ENCODE measurements at places on chromosomes 2 and 18.

GRCh38 chr2:75675908-75676307 lies 29.3 kb downstream of the MRPL19 start:
- no peak for DNase-seq

- DNase-seq, result no peak
Observed at GRCh38 chr2:176535467-176536113, 266.3 kb downstream of the MTX2 start.

DNA sequence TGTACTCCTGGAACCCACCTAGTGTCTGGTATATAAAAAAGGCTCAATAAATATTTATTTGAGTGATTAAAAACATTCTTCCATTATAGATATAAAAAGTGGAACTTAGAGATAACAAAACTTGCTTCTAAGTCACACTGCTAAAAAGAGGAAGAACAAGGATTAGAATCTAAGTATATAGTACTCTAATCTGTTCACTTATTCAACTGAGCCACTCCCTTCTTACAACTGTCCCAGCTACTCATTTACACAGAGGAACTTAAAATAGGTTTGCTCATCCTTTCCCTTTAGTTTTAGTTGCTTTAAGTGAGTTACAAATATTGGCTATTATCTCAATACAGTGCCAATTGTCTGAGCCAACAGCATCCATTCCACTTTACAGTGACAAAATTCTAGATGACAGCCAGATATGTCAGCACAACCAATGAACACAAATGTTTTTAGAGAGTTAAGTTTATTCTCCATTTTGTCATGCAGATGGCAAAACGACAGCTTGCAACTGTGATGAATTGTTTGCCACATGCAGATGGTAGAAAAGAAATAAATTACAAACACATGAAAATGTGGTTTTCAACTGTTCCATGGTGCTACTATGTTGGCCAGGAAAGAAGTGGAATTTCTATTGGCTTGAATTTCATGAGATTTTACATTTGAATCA lies 280.7 kb upstream of the ZC3H15 start:
- no peak for DNase-seq

DNA sequence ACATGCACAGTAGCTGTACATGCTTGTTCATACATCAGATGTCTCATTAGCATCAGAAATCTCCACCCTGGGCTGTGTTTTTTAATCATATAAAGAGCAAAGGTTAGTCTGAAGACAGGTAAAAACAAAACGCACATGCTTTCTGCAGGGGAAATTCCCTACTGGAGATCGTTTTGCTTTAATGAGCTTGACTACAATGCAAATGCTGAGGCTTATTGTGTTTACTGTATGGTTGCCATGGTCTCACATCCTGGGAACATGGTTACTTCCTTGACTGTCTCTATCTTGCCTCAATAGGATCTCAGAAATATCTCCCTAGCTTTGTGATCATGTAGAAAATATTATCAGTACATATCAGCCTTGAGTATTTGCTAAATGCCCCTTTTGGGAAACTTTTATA lies 336.5 kb upstream of the TFPI start:
- no peak for DNase-seq

- no peak for DNase-seq
Observed at GRCh38 chr2:107025869-107026380, 140.0 kb upstream of the ST6GAL2 start.

GRCh38 chr2:142965443-142965842 lies 88.0 kb downstream of the KYNU start:
- no peak for DNase-seq

DNA sequence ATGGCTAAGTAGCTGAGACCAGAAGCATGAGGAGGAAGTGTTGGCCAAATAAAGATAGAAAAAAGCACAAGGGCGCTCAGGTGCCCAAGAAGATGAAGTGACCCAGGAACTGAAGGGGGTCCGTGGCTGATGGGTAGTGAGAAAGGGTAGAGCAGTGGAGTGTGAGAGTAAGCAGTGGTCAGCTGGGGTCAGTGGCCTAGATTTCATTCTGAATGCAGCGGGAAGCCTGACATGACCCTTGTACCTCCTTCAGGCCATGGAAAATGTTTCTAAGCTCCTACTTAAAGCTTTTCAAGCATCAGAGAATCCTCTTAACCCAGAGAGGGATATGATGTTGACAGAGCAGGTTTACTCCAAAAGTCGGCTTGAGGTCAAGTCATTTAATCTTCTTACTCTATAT lies 89.0 kb upstream of the UNC80 start:
- DNase-seq, result no peak

GRCh38 chr2:85976106-85976920 lies 87.5 kb upstream of the ST3GAL5 start:
- DNase-seq, result no peak

DNA sequence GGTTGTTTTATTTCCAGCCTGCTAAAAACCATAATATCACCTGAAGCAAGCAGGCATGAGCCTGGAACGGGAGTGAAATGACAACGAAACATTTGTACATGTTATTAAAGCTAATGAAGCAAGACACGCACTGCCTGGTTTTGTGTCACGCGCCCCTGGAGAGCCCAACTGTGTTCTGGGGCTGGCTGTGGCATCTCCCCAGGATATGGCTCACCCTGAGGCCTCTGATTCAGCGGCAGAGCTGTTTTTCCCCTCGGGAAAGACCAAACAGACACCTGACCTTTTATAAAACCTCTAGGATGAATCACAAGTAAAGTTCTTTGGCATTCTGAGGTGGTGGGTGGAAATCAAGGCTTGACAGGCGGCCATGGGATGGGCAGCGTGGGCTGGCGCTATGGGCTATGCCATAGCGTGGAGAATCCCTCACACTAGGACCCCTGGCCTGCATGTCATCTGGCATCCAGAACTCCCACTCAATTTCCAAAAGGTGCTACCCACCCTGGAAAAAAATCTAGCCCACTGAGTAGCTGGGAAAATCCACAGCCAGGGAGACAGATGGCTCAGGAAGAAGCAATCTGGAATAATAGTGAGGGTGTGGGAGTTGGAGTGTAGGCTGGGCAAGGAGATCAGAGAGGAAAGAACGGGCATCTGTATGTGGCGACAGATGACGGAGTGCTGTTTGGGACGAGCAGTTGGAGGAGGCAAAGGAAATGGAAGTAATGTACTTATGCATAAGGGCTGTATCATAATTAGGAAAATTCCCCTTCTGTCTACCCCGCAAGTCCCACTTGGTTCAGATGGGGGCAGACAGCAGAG lies 262.0 kb downstream of the AFF3 start:
- DNase-seq, result no peak

GRCh38 chr2:62347563-62348270 lies 151.8 kb downstream of the B3GNT2 start:
- DNase-seq, result no peak

DNA sequence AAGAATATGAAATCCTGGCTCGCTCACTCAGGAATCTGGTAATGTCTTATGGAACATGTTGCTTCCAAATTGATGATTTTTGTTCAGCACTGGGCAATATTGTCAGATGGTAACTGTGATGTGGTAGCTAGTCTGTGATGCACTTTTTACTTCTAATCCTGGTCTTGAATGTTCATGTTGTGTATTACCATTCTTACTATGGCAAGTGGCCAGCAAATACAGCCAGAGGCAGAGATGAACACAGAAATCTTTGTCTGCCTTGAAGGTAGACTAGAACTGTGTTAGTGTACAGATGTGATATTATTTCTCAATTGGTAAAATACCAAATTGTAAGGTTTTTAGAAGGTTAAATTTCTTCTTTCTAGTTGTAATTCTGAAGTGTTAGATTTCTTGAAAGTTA lies 83.3 kb downstream of the UBE2E3 start:
- no peak for DNase-seq

- no peak for DNase-seq
Observed at GRCh38 chr2:232336981-232337720, 41.4 kb upstream of the ALPP start.

DNA sequence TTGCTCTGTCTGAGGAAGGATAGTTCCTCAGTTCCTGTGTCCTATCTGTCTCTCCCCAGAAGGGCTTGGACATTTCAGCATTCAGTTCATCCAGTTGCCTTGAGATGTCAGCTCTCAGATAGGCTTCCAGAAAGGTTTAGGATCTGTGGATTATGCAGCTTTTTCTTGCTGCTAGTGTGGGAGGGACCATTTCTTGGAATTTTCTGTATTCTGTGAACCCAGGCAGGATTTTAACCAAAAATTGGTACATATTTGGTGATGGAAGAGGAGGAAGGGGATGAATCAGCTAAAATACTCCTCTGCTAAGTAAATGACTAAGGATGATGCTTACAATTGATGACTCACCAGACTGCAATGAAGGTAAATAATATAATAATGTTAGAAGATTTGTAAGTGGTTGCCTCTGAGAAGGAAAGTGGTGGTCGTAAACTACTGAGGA lies 58.6 kb upstream of the DOCK10 start:
- no peak for DNase-seq

- DNase-seq, result no peak
Observed at GRCh38 chr18:7524786-7525185, 42.3 kb upstream of the PTPRM start.

GRCh38 chr2:239311132-239312040 lies 89.4 kb downstream of the HDAC4 start:
- DNase-seq, result peak; percentile 48

- no peak for DNase-seq
Observed at GRCh38 chr2:133054297-133054696, 384.3 kb upstream of the LYPD1 start.

DNA sequence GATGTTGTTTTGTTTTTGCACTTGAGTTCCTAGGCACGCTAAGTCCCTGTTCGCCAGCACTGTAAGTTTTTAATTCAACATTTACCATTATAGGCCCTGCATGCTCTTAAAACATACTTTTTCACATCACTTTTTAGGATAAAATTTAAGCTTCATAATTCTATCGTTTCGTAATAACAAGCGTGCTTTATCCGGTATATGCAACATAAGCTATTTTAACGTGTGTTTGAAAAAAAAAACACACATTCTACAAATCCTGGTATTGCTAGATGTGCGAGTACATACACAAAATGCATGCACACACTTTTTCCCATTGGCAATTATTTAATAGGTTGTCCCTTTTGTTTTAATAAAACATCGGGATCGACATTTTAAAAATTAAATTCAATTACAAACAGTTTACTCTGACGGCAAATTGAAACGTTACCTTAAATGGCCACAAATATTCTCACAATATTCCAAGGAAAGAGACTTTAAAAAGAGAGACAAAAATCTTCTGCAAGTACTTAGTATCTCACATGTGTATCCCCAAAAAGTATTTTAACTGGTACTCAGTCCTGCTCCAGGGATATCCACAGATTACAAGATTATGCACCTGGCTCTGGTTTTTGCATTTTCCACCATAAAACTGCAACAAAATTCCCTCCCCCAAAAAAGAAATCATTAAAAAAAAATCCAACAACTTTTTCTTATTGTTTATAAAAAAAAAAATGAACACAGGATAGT lies 1.0 kb upstream of the TCF4 start:
- DNase-seq, result peak; percentile 57

DNA sequence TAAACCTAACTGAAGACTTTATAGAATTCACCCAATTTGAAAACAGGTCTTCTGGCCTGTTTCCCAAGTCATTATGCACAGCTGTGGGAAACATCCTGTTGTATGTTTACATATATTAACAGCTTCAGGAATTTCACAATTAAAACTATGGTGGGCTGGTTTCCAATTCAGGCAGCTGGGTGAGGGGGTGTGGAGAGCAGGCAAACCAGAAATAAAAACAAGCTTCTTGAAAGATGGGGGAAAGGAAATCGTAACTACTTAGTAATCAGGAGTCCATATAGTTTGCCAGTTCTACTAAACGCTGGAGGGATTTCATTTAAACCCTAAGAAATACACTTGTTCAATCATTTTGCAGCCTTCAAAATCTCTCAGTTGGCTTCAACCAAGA lies 22.8 kb downstream of the ATP8B1 start:
- DNase-seq, result no peak

- no peak for DNase-seq
Observed at GRCh38 chr18:10878703-10879102, 270.7 kb downstream of the PIEZO2 start.

GRCh38 chr2:182705761-182706160 lies 10.3 kb upstream of the DNAJC10 start:
- no peak for DNase-seq

DNA sequence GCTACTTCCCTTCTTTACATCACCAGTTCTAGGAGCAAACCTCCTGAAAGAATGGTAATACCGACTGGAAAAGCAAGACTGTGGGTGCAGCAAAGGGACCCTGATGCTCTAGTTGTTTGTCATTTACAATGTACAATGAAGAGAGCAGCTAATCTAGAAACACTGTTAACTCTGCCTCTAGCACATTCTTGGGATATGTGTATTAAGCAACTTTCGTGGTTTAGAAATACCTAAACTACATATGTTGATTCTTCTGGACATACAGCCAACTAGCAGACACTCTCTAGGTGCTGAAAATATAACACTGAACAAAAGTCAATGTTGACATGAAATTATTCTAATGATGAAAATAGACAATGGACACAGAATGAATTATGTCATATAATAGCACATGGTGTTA lies 440.3 kb upstream of the MC4R start:
- no peak for DNase-seq

GRCh38 chr2:25586726-25587144 lies 86.6 kb downstream of the DTNB start:
- DNase-seq, result peak; percentile 54

- DNase-seq, result no peak
Observed at GRCh38 chr2:78999406-78999805, 26.1 kb upstream of the REG3G start.

DNA sequence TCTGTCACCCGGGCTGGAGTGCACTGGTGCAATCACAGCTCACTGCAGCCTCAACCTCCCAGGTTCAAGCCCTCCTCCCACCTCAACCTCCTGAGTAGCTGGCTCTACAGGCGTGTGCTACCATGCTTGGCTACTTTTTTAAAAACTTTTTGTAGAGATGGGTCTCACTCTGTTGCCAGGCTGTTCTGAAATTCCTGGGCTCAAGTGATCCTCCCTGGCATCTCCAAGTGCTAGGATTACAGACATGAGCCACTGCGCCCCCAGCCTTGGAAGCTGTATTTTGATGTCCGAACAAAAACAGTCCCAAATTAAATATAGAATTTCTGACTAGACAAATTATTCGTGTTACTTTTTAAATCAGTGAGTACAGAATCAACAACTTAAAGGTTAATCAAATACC lies 97.4 kb downstream of the ZNF516 start:
- DNase-seq, result no peak

DNA sequence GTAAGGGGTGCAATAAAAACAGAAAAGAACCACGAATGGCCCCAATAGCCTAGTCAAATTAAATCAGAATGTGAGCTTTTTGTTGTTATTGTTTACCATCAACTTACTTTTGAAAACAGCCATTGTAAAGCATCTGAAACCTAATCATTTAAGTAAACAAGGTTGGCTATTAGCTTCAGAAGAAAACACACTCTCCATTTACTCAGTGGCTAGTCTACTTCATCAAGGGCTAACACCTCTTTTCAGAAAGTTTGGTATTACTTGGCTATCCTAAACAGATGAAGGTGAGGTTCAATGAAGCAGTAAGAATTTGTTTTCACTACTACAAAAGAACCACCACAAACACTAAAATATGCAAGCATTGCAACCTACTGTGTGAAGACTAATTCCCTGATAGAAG lies 398.0 kb downstream of the CDH2 start:
- no peak for DNase-seq

GRCh38 chr2:160993654-160994061 lies 166.6 kb upstream of the TANK start:
- no peak for DNase-seq

- no peak for DNase-seq
Observed at GRCh38 chr2:186032102-186032738, 293.6 kb downstream of the FSIP2 start.

- no peak for DNase-seq
Observed at GRCh38 chr2:118006861-118007260, 7.0 kb downstream of the CCDC93 start.

All from midbrain (tissue), 1 donor.